ENCODE measurements at places on chromosomes 3 and 15.

- DNase-seq = no peak
Observed at GRCh38 chr15:59779110-59779509, 90.0 kb upstream of the BNIP2 start.

GRCh38 chr15:96038650-96039049 lies 291.9 kb upstream of the NR2F2 start:
- no peak for DNase-seq

- no peak for DNase-seq
Observed at GRCh38 chr15:68487087-68487843, 55.3 kb upstream of the ITGA11 start.

DNA sequence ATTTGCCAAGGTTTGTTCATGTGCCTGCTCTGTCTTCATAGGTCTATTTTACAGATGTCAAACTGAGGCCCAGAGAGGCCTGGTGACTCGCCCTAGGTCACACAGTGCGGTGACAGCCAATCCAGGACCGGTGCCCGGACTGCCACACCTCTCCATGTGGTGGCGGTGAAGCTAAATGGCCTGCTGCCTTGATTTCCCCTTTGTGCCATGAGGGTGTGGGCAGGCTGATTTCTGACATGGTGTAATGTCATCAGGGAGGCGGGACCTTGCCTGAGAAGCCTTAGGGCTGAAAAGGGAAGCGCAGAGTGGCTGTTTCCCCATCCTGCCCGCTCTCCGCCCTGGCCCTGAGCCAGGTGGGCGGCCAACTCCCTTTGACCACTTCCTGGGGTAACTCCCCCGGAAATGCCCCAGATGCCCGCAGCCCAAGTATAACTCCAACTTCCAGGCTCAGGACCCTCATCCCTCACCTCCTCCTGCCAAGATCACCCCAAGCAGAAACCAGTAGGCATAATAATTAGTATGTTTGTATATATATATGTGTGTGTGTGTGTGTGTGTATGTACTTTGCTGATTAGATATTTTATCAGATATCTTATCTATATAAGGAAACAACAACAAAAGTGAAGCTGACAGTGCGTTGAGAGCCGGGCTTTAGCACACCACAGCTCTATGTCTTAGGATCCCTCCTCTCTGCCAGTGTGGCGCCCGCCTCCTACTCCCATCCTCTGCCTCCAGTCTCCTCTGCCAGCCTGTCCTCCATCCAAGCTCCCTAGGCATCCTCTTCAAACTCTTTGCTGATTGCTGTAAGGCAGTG lies 63.9 kb downstream of the IQSEC1 start:
- DNase-seq = peak; percentile 81

- no peak for DNase-seq
Observed at GRCh38 chr3:79424811-79425210, 343.0 kb downstream of the ROBO1 start.

GRCh38 chr3:50237754-50238548 lies 1.9 kb downstream of the GNAI2 start:
- peak; percentile 78 for DNase-seq

DNA sequence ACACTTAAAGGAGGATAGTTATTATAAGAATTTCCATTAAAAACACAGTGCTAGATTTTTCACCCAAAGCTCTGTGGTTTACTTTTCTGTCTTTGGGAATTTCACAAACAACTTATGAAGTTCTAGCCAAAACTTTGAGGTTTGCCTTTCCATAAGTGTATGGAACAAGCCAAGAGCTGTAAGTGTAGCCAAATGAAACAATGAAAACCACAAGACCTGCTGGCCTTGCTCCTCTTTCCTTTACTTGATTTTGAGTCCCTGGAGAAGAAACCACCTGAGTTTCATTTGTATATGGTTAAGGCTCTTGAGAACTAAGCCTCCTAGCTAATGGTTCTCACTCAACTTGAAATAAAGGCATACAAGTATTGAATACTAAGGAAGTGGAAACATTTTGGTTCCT lies 365.3 kb upstream of the EPHA3 start:
- no peak for DNase-seq

DNA sequence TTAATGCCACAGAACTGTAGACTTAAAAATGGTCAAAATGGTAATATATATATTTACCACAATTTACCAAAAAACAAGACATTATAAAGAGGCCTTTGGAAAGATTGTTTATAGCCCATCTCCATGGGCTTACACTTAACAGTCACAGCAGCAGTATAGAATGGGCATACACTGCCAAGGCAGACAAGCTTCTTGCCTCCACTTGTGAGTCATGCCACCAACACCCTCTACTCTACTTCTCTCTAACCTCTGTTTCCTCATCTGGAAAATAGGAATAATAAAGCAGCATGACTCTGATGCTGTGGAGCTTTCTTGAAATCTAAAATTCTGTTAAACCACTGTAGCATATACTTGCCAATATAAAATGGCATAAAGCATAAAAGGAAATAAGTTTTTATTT lies 14.4 kb upstream of the GPR156 start:
- DNase-seq = no peak

- DNase-seq = peak; percentile 26
Observed at GRCh38 chr15:93997071-93997658, 234.2 kb upstream of the MCTP2 start.

- no peak for DNase-seq
Observed at GRCh38 chr3:17091910-17092582, 207.3 kb downstream of the PLCL2 start.

- no peak for DNase-seq
Observed at GRCh38 chr15:56715220-56715619, 18.1 kb downstream of the ZNF280D start.

GRCh38 chr3:54967731-54968161 lies 39.9 kb upstream of the LRTM1 start:
- DNase-seq = no peak

DNA sequence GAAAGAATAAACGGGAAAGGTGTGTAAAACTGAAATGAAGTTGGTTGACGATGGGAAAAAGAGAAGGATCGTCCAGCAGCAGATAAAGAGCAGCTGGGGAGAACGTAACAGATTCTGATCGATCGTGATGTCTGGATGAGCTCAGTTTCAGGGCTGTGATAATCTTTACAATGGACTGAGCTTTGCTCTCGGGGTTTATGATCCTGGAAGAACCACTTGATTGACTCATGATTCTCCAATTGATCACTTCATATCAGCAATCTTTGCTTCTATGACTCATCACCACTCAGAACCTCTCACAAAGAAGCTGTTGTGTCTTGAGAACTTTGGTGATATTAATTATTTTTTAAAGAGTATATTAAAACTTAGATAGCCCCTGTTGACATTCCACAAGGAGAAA lies 690.7 kb downstream of the TUSC7 start:
- DNase-seq = no peak

GRCh38 chr15:92788196-92788595 lies 111.9 kb upstream of the CHD2 start:
- DNase-seq = no peak

DNA sequence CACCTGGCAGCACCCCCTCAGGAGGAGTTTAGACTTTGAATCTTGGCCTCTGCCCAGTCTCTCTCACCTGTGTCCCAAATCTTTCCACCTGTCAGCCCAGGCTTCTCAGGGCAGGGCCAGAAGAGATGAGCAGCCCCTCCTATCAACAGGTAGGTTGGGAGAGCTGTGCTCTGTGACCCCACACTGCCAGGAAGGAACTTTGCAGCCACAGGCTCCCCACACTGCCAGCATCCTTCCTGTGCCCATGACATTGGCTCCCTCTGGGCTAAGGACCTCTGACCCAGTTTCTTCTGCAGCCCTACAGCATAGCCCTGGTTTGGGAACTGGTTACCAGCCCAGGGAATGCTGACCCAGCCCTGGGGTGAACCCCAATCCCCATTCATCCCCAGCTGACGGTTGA lies 115.7 kb upstream of the IQSEC1 start:
- no peak for DNase-seq

GRCh38 chr15:58159827-58160386 lies 21.7 kb downstream of the AQP9 start:
- DNase-seq = no peak

DNA sequence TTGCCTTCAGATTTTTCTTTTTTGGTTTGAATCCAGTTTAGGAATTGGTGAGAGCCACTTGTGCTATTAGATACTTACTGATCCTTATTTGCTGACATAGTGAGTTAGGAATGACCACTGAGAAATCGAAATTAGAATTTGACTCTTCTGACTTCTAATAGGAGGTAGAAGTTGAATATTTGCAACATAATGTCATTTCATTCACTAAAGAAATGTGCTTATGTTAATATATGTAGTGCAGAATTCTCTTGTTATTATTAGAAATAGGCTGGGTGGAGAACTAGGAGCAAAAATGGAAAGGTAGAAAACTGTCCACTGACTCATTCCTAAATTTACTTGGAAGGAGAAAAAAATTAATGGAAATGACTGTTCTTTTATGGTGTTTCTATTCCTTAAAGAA lies 538.2 kb upstream of the SGO1 start:
- no peak for DNase-seq

DNA sequence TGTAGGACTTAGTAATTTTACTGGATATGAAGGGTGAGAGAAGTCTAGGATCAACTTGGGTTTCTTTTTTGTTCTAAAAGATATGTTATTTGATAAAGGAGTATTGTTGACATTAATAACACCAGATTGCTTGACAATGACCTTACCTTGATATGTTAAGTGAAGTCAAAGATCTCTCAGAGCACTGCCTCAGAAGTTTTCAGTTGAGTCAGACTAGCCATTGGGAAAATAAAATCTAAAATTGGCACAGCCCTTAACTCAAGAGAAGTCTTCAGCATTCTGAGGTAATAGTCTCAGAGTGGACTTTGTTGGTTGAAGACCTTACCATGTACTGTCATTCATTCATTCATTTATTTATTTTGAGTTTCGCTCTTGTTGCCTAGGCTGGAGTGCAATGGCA lies 22.4 kb upstream of the ZNF609 start:
- DNase-seq = no peak

DNA sequence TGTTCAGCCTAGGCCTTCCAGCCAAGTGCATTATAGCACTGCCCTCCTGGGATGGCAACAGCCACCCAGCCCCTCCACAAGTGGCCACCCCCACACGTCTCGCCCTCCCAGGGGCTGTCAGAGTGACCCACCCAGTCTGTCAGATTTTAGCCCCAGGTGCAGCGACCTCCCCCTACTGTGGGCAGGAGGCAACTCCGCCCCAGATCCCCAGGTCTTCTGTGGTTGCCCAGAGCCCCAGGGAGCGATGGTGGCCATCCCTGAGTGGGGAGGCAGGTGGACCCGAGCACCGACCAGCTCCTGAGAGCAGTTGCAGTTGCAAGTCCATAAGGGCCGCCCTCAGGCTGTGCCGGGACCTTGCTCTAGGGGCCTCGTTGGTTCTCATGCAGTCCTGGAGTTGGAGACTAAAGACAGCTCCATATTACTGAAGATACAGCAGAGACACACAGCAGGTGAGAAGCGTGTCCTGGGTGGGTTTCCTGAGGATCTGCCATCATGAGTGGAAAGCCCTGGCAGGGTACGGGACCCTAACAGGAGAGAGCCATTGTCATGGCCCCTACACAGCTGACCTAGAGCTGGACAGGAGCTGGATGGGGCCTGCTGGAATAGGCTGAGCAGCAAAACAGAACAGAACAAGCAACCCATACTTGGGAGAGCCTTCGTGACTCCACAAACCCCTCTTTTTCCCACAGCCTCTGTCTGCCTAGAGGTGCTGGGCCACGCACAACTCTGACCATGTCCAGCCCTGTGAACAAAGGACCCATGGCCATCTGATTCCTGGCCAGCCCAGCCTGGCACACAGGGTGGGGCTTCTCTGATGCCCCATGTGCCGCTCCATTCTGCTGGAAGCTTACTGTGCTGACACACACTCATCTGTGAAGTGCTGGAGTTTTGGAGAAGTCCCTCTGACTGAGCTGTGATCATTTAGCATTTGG lies 110.3 kb upstream of the ALDH1A3 start:
- DNase-seq = no peak

- no peak for DNase-seq
Observed at GRCh38 chr3:174937478-174937877, 78.3 kb downstream of the NAALADL2 start.

GRCh38 chr3:98171071-98171470 lies 4.6 kb downstream of the OR5H15 start:
- no peak for DNase-seq

DNA sequence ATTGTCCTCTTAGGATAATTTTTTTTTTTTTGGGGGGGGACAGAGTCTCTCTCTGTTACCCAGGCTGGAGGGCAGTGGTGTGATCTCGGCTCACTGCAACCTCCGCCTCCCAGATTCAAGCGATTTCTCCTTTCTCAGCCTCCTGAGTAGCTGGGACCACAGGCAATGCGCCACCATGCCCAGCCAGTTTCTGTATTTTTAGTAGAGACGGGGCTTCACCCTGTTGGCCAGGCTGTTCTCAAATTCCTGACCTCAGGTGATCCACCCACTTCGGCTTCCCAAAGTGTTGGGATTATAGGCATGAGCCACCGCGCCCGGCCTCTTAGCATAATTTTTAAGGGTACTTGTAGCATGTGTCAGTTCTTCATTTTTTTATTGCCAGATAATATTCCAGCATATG lies 122.6 kb downstream of the FNDC3B start:
- no peak for DNase-seq

DNA sequence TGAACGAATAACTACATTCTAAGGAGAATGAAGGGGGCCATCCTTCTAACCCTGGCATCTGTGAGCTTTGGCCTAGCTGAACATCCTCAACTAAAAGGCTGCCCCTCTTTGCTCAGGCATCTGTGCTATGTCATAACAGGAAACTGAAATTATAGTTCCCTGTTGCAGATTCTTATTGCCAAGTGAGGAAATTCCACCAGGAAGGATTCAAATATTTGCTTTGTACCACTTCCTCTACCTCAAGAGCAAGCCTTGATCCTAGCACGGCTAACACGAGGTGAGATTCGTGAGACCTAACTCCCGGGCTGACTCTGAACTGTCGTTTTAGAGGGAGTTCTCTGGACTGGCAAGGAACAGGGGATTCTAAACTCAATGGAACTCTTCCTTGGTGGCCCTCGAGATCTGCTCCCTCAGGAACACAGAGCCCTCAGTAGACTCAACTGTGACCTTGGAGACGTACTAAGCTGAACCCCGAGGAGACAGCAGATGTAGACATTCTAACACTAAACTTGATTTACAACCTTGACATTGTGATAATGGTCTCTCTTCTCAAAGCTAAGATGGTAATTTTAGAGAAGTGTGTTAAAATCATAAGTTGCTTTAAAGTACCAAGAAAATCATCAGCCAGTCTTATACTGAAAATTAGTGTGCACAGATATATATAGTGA lies 4.2 kb downstream of the SPG21 start:
- DNase-seq = peak; percentile 23

GRCh38 chr3:48294611-48295263 lies 38.7 kb downstream of the SPINK8 start:
- DNase-seq = no peak

DNA sequence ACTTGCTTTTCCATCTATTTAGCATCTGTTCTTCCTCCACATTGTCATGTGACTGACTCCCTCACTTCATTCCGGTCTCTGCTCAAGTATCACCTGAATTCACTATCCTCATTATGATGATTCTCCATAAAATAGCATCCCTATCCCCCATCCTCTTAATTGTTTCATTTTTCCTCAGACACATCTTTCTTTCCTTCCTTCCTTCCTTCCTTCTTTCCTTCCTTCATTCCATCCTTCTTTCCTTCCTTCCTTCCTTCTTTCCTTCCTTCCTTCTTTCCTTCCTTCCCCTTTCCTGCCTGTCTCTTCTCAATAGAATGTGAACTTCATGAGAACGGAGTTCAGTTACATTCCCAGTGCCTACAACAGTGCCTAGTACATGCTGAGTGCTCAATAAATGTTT lies 32.6 kb upstream of the MTHFS start:
- no peak for DNase-seq

GRCh38 chr3:14278799-14279625 lies 100.4 kb downstream of the LSM3 start:
- DNase-seq = no peak
